Activated CD4-positive, CD25-positive, alpha-beta regulatory T cell treated with anti-CD3 and anti-CD28 coated beads, Interleukin-2, amount 50 U/mL, for 16 hours (primary cell): ENCODE measurements at places on chromosomes 1 and 21.

- no peak for DNase-seq
Measured at GRCh38 chr1:17658837-17659236, 96.3 kb upstream of the ACTL8 start.

DNA sequence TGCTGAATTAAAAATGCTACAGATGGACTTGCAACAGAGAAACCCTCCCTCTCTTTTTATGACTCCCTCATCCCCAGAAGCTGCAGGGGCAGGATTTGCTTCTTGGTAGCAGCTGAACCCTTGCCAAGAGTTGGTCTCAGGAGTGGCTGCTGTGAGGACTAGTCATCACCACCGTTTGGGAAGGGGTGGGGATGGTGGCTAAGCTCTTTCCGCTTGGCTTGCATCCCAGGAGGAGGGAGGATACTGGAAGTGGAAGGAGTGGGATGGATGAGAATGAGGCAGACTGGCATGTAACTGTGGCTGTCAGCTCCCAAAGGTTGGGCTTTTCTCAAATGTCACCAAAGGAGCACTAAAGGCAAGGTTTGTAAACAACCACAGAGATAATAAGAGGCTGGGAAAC is 50.8 kb upstream of the COL24A1 start:
- DNase-seq = no peak

GRCh38 chr21:43343992-43344886 is 82.7 kb downstream of the SIK1 start:
- no peak for DNase-seq

DNA sequence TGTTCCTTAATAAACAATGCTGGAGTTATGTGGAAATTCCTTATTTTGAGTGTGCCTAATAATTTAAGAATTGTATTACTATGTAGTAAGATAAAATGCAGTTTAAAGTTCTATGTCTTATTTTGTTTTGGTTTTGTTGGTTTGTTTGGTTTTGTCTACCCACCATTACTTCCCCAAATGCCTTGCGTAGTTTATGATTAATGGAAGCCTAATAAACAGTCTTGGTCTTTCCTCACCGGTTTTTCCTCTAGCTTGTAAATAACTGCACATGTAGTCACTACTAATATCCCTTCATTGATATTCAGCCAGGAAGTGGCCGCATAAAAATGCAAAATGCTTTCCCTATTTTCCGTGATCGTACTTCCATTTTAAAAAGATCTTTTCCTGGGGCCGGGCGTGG is 2.9 kb downstream of the SDCCAG8 start:
- DNase-seq = no peak

GRCh38 chr1:31831397-31832378 is 15.9 kb upstream of the SPOCD1 start:
- DNase-seq = no peak

GRCh38 chr21:24163539-24163938 is 1443.7 kb downstream of the MRPL39 start:
- DNase-seq = no peak

DNA sequence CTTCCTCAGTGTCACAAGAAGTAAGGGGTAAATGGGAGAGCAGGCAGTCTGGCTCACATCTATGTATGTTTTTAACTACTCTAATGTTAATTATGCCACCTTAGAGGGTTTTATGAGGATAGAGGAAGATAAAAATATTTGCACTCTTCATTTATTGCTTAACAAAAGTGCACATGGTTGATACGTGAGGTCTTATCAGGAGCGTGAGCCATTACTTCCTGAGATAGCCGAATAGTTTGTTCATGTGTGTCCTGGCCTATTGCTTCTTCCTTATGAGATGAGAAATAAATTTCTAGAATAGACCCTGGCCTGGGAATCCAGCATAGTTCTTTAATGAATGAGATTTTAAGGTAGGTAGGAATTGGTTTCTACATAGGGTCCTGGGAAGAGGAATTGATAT is 471.1 kb upstream of the B3GALT2 start:
- DNase-seq = no peak
